ENCODE measurements at places on chromosomes 2 and 18. TPM values are rescaled to one million over a fixed set of nuclear protein-coding genes. Genes with fewer than 3 reads are reported as not detected.

The ICOS gene
- total RNA-seq, result 0.09 TPM

The ITGA4 gene
- total RNA-seq, result 0.52 TPM

The NEDD4L gene
- 9.7 TPM for total RNA-seq

The CDH19 gene
- total RNA-seq, result under 0.01 TPM

The SIX3 gene
- not detected for total RNA-seq

The NGEF gene
- under 0.01 TPM for total RNA-seq

The SLC9A4 gene
- total RNA-seq, result not detected

The NTSR2 gene
- not detected for total RNA-seq

The DSG2 gene
- 15.0 TPM for total RNA-seq

The ERICH2 gene
- not detected for total RNA-seq

The MC4R gene
- total RNA-seq, result not detected

The LRP2 gene
- total RNA-seq, result under 0.01 TPM

The YIPF4 gene
- 14.2 TPM for total RNA-seq

The KLHL14 gene
- 0.98 TPM for total RNA-seq

The GKN2 gene
- not detected for total RNA-seq

All from dermis lymphatic vessel endothelial cell (primary cell).